ENCODE measurements at places on chromosomes 1 and 21.

- no peak overlapping the region for H3K27ac ChIP-seq
Observed at GRCh38 chr1:200345520-200345919, 64.3 kb downstream of the ZNF281 start.

- no peak for DNase-seq
- H3K4me1 ChIP-seq = no peaks in the 10 kb centered on the region
- no peak overlapping the region for H3K4me3 ChIP-seq
- no peaks in the 10 kb centered on the region for H3K36me3 ChIP-seq
- H3K27ac ChIP-seq = no peak overlapping the region
Observed at GRCh38 chr21:40850071-40850470, 3.1 kb upstream of the DSCAM start.

DNA sequence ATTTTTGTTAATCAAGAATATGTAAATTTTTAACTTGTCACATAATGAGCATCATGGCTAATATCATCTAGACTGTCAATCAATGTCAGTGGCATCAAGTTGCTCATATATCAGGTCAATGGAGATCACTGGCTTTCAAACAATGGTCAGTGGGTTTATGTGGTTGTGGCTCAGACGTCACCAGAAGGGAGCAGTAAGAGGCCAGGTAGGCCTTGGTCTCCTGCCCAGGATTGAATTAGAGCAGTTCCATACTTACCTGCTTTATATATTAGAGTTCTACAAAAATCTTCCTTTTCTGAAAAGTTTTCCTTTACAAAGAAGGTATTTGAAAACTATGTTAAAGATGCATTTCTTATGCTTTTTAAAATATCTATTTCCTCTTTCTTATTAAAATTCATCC, 206.3 kb upstream of the B3GALT2 start:
- H3K4me1 ChIP-seq = no peaks in the 10 kb centered on the region
- no peaks in the 10 kb centered on the region for H3K27me3 ChIP-seq
- no peak overlapping the region for H3K4me3 ChIP-seq
- no peak for DNase-seq
- H3K27ac ChIP-seq = no peak overlapping the region

DNA sequence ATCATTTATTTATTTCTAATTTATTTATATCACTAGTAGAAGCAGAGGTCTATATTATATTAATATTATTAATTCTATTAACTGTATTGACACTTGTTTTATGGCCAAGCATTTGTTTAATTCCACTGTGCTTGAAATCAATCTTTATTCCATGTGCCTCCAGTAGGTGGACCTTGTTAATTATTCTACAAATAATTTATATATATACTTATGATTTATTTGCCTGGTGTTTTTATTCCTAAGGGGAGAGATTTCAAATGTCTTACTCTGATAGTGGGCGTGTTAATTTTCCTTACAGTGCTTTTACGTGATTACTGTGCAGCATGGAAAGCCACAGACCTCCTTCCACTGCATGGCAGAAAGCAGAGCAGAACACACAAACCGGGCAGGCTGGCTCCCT, 17.5 kb upstream of the OR6N2 start:
- no peak overlapping the region for H3K27ac ChIP-seq
- no peaks in the 10 kb centered on the region for H3K36me3 ChIP-seq
- H3K4me1 ChIP-seq = no peaks in the 10 kb centered on the region

DNA sequence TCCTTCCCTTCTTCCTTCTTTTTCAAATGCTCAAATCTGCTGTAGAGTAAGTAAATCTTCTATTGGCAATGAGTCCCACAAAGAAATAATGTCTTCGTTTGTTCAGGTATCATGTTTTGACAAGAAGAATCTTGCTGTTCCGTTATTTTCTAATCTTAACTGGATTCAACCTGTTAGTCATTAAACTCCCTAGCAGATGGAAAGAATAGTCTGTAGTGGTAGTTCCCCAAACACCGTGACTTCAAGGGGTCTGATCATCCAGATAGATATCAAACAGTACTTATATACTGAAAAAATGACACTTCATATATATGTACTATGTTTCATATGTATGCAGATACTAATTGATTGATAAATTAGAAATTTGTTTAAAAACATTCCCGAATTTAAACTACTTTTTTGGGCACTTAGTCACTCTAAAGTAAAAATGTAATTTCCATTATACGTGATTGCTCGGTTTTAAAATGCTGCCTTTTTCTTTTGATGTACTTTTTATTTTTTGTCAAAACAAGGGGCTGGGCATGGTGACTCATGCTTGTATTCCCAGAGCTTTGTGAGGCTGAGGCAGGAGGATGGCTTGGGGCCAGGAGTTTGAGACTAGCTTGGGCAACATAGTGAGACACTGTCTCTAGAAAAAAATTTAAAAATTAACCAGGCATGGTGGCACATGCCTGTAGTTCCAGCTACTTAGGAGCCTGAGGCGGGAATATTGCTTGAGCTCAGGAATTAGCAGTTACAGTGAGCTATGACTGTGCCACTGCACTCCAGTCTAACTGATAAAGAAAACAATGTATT, 335.7 kb upstream of the SNX7 start:
- H3K27me3 ChIP-seq = no peaks in the 10 kb centered on the region
- no peak for DNase-seq
- H3K4me1 ChIP-seq = no peaks in the 10 kb centered on the region
- H3K36me3 ChIP-seq = no peaks in the 10 kb centered on the region
- H3K27ac ChIP-seq = no peak overlapping the region

DNA sequence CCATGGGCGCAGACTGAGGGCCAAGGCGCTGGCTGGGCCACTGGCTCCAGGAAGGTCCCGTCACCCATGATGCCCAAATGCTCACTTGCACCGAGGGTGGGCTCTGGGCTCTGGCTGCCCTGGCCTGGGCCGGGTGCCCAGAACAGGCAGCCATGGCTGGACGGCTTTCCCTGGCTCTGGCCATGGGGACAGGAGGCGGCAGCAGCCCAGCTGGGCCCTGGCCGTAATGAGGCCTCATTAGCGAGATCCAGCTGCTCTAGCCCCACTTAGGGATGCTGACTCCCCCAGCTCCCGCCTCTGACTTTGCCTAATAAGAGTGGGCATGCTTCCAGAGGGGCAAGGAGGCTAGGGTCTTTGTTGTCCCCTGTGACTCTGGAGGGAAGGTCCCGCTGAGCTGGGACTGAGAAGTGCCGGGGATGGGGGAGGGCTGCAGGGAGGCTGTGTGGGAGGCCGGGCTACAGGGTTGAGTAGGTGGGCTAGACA, 11.8 kb downstream of the SLC6A9 start:
- DNase-seq = no peak
- H3K27ac ChIP-seq = no peak overlapping the region
- H3K4me3 ChIP-seq = no peak overlapping the region
- H3K4me1 ChIP-seq = no peaks in the 10 kb centered on the region
- H3K36me3 ChIP-seq = no peaks in the 10 kb centered on the region
- H3K27me3 ChIP-seq = no peaks in the 10 kb centered on the region

GRCh38 chr1:38026592-38027200, 14.2 kb downstream of the UTP11 start:
- peaks cover 5% of the 10 kb centered on the region for H3K4me1 ChIP-seq
- no peak overlapping the region for H3K27ac ChIP-seq
- peaks cover 10% of the 10 kb centered on the region for H3K36me3 ChIP-seq
- H3K4me3 ChIP-seq = no peak overlapping the region
- no peaks in the 10 kb centered on the region for H3K27me3 ChIP-seq

GRCh38 chr1:8520483-8520966, 202.6 kb downstream of the SLC45A1 start:
- peaks cover 6% of the 10 kb centered on the region for H3K4me1 ChIP-seq
- H3K27ac ChIP-seq = no peak overlapping the region
- H3K36me3 ChIP-seq = no peaks in the 10 kb centered on the region
- no peak for DNase-seq
- no peak overlapping the region for H3K4me3 ChIP-seq
